Amygdala (tissue), 56 donors: ENCODE measurements at places on chromosomes 3 and 15.

GRCh38 chr3:158420654-158421396, 150.2 kb upstream of the MLF1 start:
- DNase-seq = no peak

DNA sequence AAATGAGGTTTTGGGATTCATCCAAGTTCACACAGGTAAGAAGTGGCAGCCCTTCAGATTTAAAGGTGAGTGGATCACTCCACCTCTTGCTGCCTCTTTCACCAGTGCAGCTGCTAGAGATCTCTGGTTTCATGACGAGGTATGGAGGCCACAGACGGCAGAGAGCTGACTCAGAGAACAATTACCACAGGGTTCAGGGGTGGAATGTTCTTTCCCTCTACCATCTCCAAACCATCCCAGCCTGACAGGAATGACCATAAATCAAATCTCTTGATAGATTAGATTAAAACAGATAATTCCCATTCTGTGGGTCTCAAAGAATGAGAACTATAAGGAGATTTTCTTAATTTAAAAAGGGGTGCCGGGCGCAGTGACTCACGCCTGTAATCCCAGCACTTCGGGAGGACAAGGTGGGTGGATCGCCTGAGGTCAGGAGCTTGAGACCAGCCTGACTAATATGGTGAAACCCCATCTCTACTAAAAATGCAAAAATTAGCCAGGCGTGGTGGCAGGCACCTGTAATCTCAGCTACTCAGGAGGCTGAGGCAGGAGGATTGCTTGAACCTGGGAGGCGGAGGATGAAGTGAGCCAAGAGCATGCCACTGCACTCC, 174.2 kb upstream of the ATP11B start:
- no peak for DNase-seq

DNA sequence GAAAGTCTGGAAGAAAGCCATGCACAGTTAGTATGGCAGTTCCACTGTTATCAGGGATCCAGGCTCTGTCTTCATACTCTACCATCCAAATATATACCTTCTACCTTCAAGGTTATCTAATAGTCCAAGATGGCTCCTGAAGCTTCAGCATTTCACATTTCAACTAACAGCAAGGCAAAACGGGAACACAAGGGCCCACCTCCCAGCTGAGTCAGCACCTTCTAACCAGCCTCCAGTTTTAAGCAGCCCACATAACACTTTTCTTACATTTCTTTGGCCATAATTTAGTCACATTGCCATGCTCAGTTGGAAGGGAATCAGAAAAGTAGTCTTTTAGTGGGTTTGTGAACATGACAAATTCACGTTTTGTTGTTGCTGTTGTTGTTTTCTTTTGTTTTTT, 15.4 kb upstream of the MSL2 start:
- no peak for DNase-seq

- DNase-seq = no peak
These were observed 145.6 kb upstream of the GMNC start for GRCh38 chr3:191008074-191008473.

DNA sequence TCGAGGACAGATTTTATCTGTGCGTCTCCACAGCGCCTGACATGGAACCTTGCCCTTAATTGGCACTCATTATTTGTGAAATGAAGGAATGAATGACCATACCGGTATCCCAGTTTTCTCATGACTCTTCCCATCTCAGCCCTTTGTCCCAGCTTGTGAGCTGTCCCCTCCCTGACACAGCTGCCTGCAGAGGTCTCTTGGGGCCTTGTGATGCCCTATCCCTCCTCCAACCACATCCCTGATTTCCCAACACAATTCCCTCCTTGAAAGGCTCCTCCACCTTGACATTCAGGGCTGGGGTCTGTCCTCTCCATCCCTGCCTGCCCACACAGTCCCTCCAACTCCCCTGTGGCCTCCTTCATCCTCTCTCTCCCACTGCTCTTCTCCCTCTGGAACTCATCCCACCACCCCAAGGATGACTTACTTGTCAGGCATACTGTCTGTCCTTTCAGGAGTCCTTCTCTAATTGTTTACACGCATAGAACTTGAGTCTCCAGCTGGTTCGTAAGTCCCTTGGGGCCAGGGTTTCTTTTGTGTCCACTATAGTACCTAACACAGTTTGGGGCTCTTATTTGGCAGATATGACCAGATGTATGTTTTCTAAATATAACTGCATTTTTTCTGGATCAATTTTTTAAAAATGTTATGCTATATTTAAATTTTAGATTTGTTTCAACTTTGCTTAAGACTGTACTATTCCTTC, 35.6 kb upstream of the FILIP1L start:
- DNase-seq = no peak

DNA sequence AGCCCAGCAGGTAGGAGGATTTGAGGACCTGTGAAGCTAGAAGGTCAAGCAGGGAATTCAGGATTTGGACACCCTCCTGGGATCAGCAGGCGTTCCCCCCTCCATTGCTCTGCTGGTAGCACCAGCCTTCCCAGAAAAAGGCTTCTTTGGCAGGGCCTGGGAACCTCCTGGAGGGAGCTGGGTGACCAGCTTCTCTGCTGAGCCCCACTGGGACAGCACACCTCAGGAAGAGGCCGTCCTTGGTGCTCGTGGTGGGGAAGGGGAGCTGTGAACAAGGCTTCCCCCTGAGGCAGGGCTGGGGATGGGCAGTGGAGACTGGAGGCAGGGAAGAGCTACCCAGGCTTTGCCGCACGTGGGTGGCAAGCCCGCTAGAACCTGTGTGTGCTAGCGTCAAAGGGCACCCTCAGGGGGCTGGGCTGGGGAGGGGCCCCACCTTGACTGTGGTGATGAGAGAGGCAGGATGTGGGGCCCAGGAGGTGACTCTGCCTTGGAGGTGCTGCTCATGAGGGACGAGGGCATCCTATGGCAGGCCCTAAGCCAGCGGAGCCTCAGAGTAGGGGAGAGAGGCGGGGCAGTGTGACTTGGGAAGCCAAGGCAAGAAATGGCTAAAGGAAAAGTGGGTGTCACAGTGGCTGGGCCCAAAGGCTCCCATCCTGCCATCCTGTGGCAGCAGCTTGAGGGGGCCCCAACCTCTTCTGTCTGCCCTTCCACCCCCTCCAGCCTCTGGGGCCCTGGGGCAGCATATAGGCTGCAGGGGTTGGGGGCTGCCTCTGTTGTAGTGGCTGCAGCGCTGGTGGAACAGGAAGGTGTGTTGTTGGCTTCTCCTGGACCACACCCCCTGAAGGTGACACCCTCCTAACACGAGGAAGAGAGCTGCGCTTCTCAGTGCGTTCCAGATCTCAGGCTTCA, 20.7 kb downstream of the KLF13 start:
- DNase-seq = no peak

GRCh38 chr3:125109536-125109925, 53.7 kb upstream of the HEG1 start:
- no peak for DNase-seq
